ENCODE measurements at places on chromosomes 5 and 9.
A peak's percentile ranks its signal among the peaks of the same experiment; 100 is the strongest.

DNA sequence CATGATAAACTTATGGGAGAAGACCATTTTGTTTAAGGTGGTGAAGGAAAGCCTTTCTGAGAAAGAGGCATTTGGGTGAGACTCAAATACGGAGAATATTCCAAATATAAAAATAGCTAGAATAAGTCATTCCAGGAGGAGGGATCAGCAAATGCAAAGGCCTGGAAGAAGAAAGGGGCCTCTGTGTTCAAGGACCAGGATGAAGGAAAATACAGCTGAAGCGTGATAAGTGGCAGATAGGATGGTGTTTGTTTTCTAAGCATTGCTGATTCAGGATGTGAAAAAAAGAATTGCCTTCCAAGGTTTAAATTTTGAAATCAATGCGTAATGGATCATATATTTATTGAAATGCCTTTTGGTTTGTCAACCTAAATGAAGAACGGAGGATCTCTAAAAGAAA lies 59.4 kb upstream of the CAST start:
- no peak for DNase-seq

DNA sequence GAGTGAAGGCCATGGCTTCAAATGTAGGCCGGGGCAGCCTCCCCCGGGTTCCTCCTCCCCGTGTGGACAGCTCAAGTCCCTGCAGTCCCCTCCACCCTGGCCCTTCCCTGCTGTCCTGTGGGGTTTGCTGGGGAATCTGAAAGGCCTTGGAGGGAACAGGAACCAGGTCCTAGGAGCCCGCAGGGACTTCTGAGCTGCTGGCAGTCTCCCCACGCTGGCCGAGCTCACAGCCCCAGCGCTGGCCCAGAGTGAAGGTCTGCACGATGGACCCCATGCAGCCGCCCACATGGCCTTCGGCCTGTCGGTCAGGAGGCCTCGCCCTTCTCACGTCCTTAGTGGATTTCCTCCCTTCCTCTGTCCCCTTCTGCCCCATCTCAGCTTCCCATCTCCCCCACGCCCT lies 25.7 kb upstream of the NOTCH1 start:
- DNase-seq = no peak

DNA sequence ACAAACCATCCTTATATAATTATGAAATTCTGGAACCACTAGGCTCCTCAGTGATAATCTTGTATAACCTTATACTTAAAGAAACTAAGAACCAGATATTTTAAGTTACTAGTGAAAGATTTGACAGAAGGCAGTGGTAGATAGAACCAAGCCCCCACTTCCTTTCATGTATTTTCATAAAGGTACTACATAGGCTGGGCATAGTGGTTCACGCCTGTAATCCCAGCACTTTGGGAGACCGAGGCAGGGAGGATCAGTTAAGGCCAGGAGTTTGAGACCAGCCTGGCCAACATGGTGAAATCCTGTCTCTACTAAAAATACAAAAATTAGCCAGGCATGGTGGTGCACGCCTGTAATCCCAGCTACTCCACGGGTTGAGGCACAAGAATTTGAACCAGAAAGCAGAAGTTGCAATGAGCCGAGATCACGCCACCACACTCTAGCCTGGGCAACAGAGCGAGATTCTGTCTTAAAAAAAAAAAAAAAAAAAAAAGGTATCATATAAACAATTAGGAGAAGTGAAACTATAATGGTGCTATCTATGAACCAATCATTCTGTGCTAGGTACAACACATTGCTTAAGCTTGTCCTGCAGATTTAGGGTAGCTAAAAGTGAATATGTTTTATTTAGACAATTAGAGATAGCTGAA lies 27.9 kb upstream of the DTWD2 start:
- DNase-seq = no peak

- DNase-seq = peak; percentile 89
These were observed 70.7 kb upstream of the CPLX2 start for GRCh38 chr5:175800656-175801081.

DNA sequence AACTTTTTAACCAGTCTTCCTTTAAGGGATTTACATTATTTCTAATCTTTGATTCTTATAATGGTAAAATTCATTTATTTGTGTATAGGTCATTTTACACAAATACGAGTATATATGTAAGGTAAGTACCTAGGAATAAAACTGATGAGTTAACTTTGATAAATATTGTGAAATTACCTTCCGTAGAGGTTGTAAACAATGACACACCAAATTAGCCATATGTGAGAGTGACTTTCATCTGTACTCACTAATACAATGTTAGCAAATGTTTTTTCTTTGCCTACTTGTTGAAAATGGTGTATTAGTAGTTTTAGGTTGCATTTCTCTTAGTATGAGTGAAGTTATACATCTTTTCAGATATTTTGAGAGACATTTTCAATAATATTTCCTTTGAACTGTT lies 42.6 kb upstream of the TSLP start:
- DNase-seq = no peak

- no peak for DNase-seq
These were observed 57.6 kb downstream of the ZNF618 start for GRCh38 chr9:113933671-113934070.

- peak; percentile 44 for DNase-seq
These were observed at the start of gene TRPM6 for GRCh38 chr9:74887041-74887980. Gene TRPM6, minus strand, starts transcription at chr9:74887921. Its CDS starts 65 bp downstream, at chr9:74887856.

DNA sequence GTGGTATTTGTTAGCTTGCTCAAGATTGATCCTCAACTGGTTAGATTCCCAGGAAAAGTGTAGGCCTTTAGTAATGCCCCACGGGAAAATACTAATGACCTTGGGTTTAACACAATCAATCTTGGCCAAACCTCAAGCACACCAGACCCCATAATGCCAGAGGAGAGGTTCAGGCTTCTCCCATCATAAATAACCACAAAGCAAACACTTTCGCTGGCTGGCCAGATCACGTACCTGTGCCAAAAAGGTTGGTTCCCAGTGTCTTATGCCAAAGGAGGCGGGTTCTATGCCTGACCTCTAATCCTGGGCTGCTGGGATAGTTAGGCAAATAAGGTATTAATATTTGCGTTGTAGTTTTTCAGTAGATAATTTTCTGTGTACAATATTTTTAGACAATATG lies 379.2 kb upstream of the CDH18 start:
- DNase-seq = no peak

GRCh38 chr5:33968211-33969005 lies 16.1 kb downstream of the SLC45A2 start:
- no peak for DNase-seq

DNA sequence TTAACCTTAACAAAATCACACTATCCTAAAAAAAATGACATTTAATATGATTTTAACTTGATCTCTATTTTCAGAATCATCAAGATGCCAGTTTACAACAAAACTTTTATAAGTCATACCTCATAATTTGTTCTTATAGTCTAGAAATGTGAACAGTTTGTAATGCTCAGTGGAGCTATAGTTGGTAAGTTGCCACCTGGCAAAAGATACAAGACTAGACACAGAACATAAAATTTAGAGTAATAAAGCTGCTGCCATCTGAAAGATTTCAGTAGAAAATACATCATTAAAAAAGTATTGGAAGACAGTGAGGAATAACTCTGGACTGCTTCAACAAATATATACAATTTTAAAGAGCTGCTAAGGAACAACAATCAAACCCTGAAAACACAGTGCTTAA lies 233.8 kb downstream of the GABRG2 start:
- no peak for DNase-seq

DNA sequence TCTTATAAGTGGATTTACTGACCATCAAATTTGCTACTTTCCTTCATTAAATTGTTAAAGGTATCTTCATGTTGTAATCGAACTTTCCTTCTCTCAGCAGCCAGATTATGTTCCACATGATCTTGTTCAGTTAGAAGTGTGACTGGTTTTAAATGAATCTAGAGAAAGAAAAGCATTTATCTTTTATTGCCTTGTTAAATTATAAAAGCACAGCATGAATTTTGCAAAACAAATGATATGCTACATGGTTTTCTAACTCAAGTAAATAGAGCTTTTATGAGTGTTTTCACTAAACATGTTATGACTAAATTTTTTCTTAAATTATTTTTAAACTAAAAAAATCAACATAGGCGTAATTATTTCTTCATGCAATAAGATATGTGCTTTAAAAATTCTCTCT lies 34.1 kb downstream of the ACOT12 start:
- no peak for DNase-seq

DNA sequence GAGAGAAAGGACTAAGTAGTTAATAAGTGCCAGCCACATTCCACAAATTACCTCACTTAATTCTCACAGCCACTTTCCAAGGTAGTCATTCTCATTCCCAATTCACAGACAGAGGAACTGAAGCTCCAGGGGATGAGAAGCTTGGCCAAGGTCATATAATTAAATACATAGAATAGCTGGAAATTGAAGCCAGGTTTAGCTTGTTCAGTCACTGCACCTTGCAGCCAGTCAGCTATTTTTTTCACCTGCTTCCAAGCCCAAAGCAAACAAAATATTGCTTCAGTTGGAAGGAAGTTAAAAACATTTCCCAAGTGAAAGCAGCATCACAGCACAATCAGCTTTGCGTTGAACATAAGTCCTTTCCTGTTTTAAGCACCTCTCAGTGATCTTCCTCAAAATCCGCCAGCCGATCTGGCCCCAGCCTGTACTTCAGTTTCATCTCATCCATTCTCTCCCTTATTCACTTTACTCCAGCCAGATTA lies 4.8 kb downstream of the ALDH1A1 start:
- no peak for DNase-seq

DNA sequence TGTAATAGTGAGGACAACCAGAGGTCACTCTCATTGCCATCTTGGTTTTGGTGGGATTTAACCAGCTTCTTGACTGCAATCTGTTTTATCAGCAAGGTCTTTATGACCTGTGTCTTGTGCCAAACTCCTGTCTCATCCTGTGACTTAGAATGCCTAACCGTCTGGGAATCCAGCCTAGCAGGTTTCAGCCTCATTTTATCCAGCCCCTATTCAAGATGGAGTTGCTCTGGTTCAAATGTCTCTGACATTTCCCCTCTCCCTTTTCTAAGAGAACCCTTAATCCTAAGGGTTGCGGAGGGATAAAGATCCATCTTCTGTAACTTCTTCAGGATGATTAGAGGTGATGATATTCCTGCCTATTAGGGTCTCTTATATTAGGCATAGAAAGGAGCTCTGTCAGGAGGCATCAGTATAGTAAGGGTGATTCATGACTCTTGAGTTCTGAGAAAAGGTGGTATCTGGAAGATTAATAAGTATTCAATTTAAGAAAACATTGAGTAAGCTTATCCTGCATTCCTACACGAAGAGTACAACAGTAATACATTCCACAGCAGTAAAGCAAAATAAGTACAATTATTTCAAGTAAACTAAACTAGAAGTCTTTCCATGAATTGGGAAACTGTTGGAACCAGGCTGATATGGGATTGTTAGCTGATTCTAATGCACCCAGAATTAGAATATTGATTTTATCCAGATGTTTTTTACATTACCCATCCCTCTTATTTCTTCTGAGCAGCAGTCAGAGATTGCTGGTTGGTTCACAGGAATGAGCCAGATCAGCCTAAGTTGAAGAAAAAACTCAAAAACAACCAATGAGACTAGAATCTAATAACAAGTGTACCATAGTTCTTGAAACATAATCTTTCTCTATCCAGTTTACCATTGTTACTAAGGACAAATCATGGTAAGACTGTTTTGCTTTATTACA lies 39.9 kb downstream of the SHC3 start:
- no peak for DNase-seq

DNA sequence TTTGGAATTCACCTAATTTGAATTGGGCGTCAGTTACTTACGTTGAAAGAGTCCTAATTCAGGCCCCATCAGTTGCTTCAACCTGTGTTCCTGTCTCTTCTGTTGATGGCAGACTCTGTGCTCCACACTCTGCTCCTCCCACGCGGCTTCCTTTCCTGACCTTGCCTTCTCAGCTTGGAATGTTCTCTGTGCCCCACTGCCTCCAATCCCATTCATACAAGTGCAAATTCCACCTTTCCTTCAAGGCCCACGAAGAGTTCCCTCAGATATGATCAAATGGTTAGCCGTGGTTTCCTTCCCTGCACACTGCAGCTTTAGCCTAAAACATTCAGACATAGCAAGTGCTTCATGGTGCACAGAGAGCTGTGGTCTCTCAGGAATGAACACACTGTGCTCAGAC lies 65.7 kb downstream of the SREK1 start:
- DNase-seq = no peak

- no peak for DNase-seq
These were observed 42.3 kb upstream of the MOCS2 start for GRCh38 chr5:53151713-53152458.

DNA sequence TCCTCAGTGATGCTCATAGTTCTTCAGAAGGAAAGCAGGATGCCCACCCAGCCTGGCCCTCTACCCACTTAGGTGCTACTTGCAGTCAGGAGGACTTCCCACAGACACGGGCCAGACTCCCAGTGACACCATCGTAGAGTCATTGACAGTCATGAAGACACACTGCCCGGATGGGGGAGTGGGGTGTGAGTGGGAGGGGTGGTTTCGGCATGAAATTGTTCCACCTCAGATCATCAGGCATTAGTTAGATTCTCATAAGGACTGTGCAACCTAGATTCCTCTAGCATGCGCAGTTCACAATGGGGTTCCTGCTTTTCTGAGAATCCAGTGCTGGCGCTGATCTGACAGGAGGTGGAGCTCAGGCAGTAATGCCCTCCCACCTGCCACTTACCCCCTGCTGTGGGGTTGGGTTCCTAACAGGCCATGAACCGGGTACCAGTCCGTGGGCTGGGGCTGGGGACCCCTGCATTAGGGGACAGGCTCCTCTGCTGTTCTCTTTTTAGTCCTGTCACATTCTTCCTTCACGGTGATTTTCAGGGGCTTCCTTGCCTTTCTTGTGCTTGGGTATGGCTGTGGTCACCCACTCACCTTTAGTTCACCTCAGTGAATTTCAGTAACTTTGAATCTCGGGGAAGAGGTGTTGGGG lies 88.2 kb upstream of the ANKRD55 start:
- no peak for DNase-seq

DNA sequence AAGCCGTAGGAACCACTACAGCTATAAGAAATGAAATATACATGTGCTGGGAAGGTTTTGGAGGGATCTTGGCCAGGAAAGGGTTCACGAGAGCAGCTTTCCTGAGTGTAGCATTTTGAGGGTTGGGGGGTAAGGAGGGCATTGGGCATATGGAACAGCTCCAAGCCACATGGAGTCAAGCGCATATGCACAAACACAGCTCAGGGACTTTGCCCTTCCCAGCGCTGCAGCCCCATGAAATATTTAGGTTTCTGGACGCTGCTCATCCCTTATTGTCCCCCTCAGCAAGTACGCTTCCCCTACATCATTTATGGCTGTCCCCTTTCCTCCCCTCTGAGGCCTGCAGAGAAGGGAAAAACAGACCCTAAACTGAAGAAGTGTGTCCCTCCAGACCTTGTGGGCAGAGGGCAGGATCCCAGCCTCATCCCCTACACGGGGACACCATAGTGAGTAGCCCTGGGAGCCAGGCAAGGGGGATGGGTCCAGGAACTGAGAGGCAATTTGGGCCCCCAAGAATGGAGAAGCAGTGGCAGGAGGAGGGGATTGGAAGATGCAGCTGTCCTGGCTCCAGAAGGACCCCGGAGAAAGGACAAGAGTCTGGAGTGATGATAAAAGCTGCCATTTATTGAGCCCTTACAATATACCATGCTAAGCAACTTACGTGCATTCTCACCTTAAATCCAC lies 33.7 kb downstream of the PCDH1 start:
- no peak for DNase-seq

GRCh38 chr9:37036776-37037502 lies 2.9 kb upstream of the PAX5 start:
- DNase-seq = peak; percentile 47
